ENCODE measurements at places on chromosomes 11 and 22. TPM values are rescaled to one million over a fixed set of nuclear protein-coding genes. Genes with fewer than 3 reads are reported as not detected.

The PIWIL4 gene
- polyA plus RNA-seq: 3.2 TPM

The PHOX2A gene
- polyA plus RNA-seq: not detected

The MMP20 gene
- not detected for polyA plus RNA-seq

The THY1 gene
- 123 TPM for polyA plus RNA-seq

The CATSPERZ gene
- polyA plus RNA-seq: not detected

The KCNQ1OT1 gene
- 0.43 TPM for polyA plus RNA-seq

The OR2AT4 gene
- polyA plus RNA-seq: 0.02 TPM

The STIM1 gene
- polyA plus RNA-seq: 75.2 TPM

The CREB3L1 gene
- 7.5 TPM for polyA plus RNA-seq

The CPT1A gene
- polyA plus RNA-seq: 25.3 TPM

Data from ovary (tissue), 10 donors.